ENCODE measurements at places on chromosomes 5 and 9.

- no peak overlapping the region for H3K27ac ChIP-seq
- no peak for DNase-seq
- peaks cover 10% of the 10 kb centered on the region for H3K4me1 ChIP-seq
- H3K4me3 ChIP-seq: no peak overlapping the region
These were observed 4.1 kb downstream of the SHB start for GRCh38 chr9:38064842-38065368.

GRCh38 chr5:35890021-35891020 lies 33.6 kb downstream of the IL7R start:
- H3K4me1 ChIP-seq: no peaks in the 10 kb centered on the region
- H3K36me3 ChIP-seq: no peaks in the 10 kb centered on the region
- no peak overlapping the region for H3K4me3 ChIP-seq
- no peak overlapping the region for H3K27ac ChIP-seq

- no peak overlapping the region for H3K4me3 ChIP-seq
- H3K36me3 ChIP-seq: no peaks in the 10 kb centered on the region
- H3K27ac ChIP-seq: no peak overlapping the region
- DNase-seq: no peak
These were observed 175.0 kb upstream of the ISL1 start for GRCh38 chr5:51208296-51208695.

DNA sequence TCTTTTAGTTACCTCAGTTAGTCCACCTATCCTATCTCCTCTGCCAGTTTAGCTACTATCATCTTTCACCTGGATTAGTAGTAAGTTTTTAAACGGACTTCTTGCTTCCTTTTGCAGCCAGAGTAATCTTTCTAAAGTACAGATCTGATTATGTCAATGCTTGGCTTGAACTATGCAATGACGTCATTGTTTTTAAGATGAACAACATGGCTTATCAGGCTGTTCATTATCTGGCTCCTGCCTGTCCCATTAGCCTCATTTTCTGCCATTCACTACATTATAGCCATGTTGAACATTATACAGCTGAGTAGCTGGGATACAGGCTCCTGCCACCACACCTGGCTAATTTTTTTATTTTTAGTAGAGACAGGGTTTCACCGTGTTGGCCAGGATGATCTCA lies 98.7 kb downstream of the RANBP17 start:
- no peak overlapping the region for H3K27ac ChIP-seq
- no peaks in the 10 kb centered on the region for H3K27me3 ChIP-seq
- H3K4me3 ChIP-seq: no peak overlapping the region

GRCh38 chr5:139633295-139634027 lies 14.7 kb upstream of the CXXC5 start:
- H3K27ac ChIP-seq: no peak overlapping the region
- peaks cover 11% of the 10 kb centered on the region for H3K4me1 ChIP-seq
- H3K4me3 ChIP-seq: no peak overlapping the region
- H3K36me3 ChIP-seq: no peaks in the 10 kb centered on the region

DNA sequence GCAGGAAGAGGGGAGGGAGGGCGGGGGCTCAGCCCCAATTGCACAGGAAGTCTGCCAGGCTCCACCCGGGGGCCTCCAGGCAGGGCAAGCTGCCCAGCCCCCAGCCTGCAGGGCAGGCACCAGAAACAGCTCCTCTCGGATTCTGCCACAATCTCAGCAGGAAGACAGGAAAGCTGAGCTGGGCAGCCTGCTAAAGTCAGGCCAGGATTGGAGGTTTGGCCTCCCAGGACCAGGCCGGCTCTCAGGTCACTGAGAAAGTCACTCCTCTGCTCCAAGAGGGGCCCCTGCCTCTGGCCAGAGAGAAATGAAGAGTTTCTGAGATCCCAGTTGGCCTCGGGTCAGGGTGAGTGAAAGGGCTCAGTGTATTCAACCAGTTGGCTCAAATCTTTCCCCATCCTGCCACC lies 54.6 kb upstream of the STXBP1 start:
- H3K4me3 ChIP-seq: no peak overlapping the region
- H3K27ac ChIP-seq: no peak overlapping the region
- H3K27me3 ChIP-seq: no peaks in the 10 kb centered on the region

GRCh38 chr9:106958955-106959657 lies 96.1 kb downstream of the ZNF462 start:
- H3K4me3 ChIP-seq: no peak overlapping the region
- peaks cover 5% of the 10 kb centered on the region for H3K36me3 ChIP-seq
- peaks cover 5% of the 10 kb centered on the region for H3K4me1 ChIP-seq
- DNase-seq: no peak
- no peaks in the 10 kb centered on the region for H3K27me3 ChIP-seq

DNA sequence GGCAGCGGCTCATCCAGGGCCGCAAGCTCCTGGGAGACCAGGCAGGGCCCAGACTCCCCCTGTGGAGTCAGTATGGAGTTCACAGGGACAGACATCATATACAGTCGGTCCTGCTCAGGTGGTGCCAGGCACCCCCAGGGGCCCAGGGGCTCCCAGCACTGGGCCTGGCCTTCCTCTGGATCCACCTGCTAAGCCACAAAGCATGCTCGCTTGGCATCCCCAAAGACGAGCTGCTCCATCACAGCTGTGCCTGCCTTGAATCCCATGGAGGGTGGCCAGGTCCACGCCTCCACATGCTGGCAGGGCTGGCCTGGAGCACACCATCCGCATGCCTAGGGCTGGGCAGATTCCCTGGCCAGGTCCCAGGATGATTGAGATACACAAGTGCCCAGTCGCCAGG lies 4.6 kb downstream of the BICD2 start:
- no peak overlapping the region for H3K4me3 ChIP-seq
- no peak for DNase-seq
- peaks cover 3% of the 10 kb centered on the region for H3K4me1 ChIP-seq
- H3K27ac ChIP-seq: no peak overlapping the region
- no peaks in the 10 kb centered on the region for H3K36me3 ChIP-seq
- H3K27me3 ChIP-seq: no peaks in the 10 kb centered on the region

GRCh38 chr5:180815293-180815917 lies 12.8 kb upstream of the MGAT1 start:
- no peaks in the 10 kb centered on the region for H3K27me3 ChIP-seq
- DNase-seq: no peak
- H3K4me3 ChIP-seq: no peak overlapping the region
- H3K27ac ChIP-seq: no peak overlapping the region

- DNase-seq: no peak
- no peak overlapping the region for H3K4me3 ChIP-seq
These were observed 246.4 kb downstream of the PSAT1 start for GRCh38 chr9:78543353-78543752.
